Left lung (tissue), 14 donors: ENCODE measurements at places on chromosomes 2 and 18.

DNA sequence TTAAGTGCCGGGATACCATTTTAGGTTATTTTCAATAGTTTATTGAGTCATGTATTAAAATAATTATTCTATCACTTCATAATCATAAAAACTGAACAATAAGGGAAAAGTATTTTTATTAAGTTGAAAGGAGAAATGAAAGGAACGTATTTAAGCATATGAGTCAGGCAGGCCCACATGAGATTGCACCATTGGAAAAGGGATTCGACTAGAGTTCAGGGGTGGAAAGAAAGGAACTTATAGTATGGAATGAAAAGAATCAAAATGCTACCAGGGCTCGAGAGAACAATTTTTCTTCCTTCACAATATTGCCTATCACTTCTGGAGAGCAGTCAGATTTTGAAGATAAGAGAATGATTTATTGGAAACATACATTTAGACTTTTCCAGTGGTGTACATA, 516.5 kb upstream of the NETO1 start:
- no peaks in the 10 kb centered on the region for H3K4me1 ChIP-seq
- DNase-seq = no peak
- no peaks in the 10 kb centered on the region for H3K36me3 ChIP-seq
- no peak overlapping the region for H3K27ac ChIP-seq

- H3K4me3 ChIP-seq = no peak overlapping the region
- H3K27ac ChIP-seq = no peak overlapping the region
- peak; percentile 61 for DNase-seq
Measured at GRCh38 chr2:157492189-157492773, 48.4 kb upstream of the CYTIP start.

- no peaks in the 10 kb centered on the region for H3K4me1 ChIP-seq
- peak; percentile 61 for DNase-seq
- H3K27ac ChIP-seq = no peak overlapping the region
Measured at GRCh38 chr2:28445448-28446258, 50.2 kb upstream of the PLB1 start.

DNA sequence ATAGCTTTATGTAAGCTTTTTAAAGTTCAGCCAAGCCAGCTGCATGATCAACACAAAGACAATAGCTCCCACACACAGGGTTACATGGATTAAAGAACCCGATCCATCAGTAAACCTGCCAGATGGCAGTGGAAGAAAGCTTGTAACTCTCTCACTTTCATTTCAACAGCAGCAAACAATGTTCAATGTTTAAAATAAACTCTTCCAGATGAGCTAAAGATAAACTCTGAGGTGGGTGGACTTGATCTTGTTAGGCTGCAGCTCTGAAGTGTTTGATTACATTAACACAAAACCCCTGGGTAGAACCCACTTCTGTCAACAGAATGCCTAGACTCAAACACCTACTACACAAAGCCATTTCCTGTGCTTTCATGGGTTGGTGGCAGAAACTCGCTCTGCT, 13.9 kb downstream of the RDH14 start:
- H3K27ac ChIP-seq = no peak overlapping the region
- no peaks in the 10 kb centered on the region for H3K27me3 ChIP-seq
- no peak overlapping the region for H3K4me3 ChIP-seq
- DNase-seq = no peak
- H3K4me1 ChIP-seq = peaks cover 3% of the 10 kb centered on the region

- H3K4me1 ChIP-seq = peaks cover 42% of the 10 kb centered on the region
- no peak overlapping the region for H3K4me3 ChIP-seq
- no peak overlapping the region for H3K27ac ChIP-seq
- no peaks in the 10 kb centered on the region for H3K27me3 ChIP-seq
Measured at GRCh38 chr18:48989304-48990303, 38.8 kb upstream of the SMAD7 start.

GRCh38 chr2:183029219-183029618, 9.0 kb downstream of the NCKAP1 start:
- H3K27me3 ChIP-seq = peaks cover 80% of the 10 kb centered on the region
- no peak overlapping the region for H3K4me3 ChIP-seq
- no peak overlapping the region for H3K27ac ChIP-seq

- peaks cover 50% of the 10 kb centered on the region for H3K4me1 ChIP-seq
- no peaks in the 10 kb centered on the region for H3K27me3 ChIP-seq
- peak overlapping the region; percentile 63 for H3K27ac ChIP-seq
- peak; percentile 44 for DNase-seq
- H3K4me3 ChIP-seq = peak overlapping the region; percentile 78
Measured at GRCh38 chr2:101152272-101153076, 1.3 kb upstream of the TBC1D8 start.
